ENCODE measurements at places on chromosomes 2 and 18. TPM values are rescaled to one million over a fixed set of nuclear protein-coding genes. Genes with fewer than 3 reads are reported as not detected.
A peak's percentile ranks its signal among the peaks of the same experiment; 100 is the strongest.

Gene IL36B
- not detected for total RNA-seq

Gene CHRNA1
- not detected for total RNA-seq

Gene GAD1
- 0.36 TPM for total RNA-seq

Gene CDCA7
- 1.1 TPM for total RNA-seq

Gene SAG
- not detected for total RNA-seq

Gene HOXD10
- total RNA-seq = not detected

Gene CCBE1
- 53.0 TPM for total RNA-seq

Gene SERPINB11
- not detected for total RNA-seq

Gene CD302
- 14.5 TPM for total RNA-seq

Gene SPATA3
- not detected for total RNA-seq

Gene MAL
- total RNA-seq = not detected

DNA sequence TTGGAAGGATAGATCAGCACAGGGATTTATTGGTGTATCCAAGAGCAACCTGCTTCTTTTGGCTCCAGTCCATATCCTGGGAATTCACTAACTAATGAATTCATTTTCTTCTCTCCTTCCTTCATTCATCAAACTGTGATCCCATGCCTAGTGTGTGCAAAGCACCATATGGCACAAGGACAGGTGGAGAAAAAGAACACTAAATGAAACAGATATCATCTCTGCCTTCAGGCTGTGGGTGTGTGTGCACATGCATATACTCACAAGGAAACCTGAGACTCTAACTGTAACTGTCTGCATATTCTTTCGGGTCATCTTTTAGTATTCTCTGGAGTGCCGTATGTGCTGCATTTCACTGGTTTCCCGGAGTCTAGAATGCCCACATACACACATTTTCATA, 20.2 kb downstream of the TNP1 start:
- no peak for DNase-seq

GRCh38 chr2:99520813-99521212, 31.0 kb upstream of the REV1 start:
- DNase-seq = no peak

DNA sequence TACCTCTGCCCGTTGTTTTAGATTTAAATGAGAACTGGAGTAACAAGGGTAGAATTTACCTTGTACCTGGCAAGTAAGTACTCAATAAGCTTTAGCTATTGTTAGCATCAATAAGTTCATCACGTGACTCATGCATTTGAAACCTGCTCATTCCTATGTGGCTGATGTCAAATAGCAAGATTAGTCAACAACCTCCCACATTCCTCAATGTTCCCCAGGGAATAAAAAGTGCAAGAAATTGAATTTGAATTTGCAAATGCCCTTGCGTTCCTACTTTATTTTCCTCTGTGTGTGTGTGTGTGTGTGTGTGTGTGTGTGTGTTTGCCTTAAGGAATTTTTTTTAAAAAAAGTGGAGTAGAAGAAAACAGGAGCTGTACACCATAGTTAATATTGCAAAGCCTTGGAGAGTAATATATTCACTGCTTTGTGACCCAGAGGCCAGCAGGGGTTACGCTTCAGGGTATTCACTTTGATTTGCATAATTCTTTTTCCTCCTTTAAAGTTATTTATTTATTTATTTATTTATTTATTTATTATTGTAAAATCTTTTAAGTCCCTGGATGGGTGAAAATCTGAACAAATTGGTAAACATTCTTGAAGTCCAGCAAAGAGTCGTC, 43.9 kb upstream of the DNAH7 start:
- DNase-seq = peak; percentile 77

GRCh38 chr2:3108710-3109702, 268.6 kb downstream of the EIPR1 start:
- no peak for DNase-seq

DNA sequence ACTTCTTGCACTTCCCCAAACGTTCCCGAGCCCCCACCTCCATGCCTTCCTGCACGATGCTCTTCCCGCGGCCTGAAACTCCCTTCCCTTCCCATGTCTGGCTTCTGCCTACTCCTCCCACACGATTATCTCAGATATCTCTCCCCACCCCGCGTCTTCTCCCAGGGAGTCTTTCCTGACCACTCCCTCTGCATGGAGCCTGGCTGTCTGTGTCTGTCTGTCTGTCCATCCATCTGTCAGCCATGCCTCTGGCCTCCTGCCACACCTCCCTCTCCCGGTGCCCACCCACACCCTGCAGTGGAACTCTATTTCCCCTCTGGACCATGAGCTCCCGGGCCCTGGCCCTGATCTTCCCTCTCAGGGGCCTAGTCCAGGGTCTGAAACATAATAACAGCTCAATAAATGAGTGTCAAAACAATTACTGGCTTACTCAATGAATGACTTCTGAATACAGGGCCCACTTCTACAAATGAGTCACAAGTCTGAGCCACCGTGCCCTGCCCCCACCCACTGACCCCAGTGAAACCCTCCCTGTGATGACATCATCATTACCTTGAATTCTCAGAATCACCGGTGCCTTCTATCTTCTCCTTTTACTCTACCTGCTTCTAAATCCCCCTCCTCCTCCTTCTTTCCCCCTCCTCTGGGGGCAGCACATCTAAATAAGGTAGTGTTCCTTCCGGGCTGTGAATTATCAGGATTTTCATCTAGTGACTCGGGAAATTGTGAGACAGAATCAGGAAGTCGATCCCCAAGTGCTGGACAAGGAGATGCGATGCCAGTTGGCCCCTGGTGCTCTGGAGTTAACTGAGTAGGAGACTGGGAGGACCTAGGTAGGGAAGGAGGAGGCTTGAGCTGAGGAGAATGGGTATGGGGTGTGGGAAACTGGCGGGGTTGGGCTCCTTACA, 46.1 kb upstream of the PLB1 start:
- peak; percentile 74 for DNase-seq

DNA sequence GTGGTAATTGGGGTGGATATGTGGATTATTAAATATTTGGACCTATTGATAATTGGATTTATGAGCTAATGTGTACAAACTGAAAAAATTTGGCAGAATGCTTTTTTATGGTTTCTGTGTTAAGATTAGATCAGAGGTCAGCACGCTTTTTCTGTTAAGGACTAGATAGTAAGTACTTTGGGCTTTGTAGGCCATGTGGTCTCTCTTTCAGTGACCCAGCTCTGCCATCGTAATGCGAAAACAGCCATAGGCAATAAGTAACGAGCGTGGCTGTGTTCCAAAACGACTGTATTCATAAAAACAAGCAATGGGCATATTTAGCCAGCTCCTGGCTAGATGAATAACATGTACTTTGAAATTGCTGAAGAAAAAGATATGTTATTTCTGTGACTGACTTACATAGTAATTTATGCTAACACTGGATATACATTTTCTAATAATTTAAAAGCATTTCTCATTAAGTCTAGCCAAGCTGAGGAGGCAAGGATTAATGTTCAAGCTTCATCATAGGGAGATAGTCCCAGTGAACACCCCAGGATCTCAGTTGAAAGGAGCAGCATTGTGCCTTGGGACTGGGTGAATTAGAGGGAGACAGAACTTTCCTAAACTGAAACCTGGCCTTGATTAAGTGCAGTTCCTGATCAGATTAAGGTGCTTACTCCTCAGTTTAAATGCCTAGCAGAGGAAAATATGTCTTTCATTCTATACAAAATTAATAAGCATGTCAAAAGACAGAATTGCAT, 20.0 kb downstream of the CCDC138 start:
- no peak for DNase-seq

GRCh38 chr2:55846426-55846825, 77.2 kb downstream of the EFEMP1 start:
- no peak for DNase-seq

GRCh38 chr18:70371908-70372307, 83.1 kb downstream of the SOCS6 start:
- DNase-seq = no peak

DNA sequence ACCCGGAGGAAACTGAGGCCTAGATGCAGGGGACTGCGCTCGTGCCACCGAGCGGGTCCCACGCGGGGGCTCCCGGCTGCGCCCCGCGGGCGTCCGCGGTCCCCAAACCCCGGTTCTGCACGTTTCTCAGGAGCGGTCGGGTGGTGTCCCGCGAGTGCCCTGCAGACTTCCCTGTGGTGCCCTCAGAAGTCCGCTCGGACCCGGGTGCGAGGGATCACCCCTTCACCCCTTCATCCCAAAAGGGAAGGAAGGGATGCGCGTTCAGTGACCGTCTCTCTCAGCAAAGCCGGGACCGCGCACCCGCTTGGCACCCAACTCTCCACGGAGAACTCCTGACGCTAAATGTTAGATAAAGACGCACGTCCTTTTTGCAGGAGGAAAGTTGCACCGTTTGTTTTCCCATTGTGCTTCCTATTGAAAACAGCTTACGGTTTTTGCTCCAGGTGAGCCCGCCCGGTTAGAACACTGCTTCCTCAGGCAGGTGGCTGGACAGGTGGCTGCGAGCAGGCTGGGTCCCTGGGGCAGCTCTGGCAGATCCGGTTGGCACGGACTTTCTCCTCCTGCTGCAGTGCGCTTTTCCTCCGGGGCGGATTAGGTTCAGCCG, 779 bp downstream of the DGKD start:
- DNase-seq = peak; percentile 94

- peak; percentile 64 for DNase-seq
Observed at GRCh38 chr2:165621086-165621560, 151.6 kb downstream of the CSRNP3 start.

- DNase-seq = peak; percentile 34
Observed at GRCh38 chr2:102841107-102841840, 79.4 kb downstream of the TMEM182 start.

- no peak for DNase-seq
Observed at GRCh38 chr2:159728629-159729028, 16.3 kb downstream of the MARCHF7 start.

GRCh38 chr2:232315049-232315922, 63.3 kb upstream of the ALPP start:
- DNase-seq = peak; percentile 97

DNA sequence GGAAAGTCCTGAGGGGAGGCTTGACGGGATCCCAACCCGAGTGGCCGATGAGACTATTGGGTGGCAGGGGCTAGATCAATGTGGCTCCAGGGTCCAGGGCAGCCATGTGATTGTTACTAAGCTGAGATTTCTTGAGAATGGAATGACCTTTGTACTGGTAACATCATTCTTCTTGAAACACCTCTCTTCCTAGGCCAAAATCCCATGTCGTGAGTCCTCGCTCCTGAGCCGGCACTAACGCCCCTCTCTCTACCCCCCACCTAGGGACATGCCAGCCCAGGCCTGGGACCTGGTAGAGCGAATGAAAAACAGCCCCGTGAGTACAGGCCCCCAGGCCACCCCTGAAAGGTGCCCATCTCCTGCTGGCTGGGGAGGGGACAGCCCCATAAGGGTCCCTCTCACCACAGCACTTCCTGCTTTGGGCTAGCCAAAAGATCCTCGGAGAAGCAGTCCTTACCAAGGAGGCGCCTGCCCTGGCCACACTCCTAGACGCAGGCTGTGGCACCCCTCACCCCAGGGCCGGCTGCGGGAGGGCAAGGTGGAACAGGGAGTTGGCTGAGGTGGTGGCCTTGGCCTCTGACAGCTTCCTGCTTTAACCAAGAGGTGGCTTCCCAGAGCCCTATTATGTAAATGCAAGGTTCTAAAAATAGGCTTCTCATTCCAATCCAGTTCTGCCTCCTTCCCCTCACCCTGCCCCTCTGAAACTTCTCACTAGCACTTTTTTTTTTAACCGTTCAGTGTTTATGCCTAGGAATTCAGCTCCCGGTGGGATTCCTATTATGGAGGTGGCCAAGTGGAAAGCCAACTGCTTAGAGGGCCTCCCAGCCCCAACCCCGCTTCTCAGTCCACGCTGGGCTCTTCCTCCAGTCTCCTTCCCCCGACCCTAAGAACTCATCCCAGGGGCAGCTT, 126.6 kb upstream of the PPP1CB start:
- no peak for DNase-seq

DNA sequence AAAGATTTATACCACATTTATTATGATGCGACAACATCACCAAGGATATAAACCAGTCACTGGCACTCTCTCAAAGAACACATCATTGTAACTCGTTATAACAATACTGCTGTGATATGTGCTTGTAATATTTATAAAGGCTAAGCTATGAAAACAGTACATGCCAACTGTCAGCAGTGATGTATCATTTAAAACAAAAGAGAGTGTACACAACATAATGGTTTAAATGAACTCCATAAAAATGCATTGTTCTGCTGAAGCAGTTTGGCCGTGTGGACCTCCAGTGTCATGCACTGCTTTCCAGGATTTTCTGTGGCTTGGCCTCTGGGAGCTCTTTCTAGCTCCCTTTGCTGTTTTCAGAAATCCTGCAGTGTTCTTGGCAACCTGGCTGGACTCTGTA, 215.6 kb downstream of the MTX2 start:
- peak; percentile 70 for DNase-seq

DNA sequence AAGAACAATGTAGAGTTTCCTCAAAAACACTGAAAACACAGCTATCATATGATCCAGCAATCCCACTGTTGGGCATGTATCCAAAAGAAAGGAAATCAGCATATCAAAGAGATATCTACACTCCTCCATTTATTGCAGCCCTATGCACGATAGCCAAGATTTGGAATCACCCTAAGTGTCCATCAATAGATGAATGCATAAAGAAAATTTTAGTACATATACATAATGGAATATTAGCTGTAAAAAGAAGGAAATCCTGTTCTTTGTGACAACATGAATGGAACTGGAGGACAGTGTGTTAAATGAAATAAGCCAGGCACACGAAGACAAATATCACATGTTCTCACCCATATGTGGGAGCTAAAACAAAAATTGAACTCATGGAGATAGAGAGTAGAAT, 114.5 kb upstream of the FN1 start:
- DNase-seq = no peak
